ENCODE measurements at places on chromosomes 12 and 14.
A peak's percentile ranks its signal among the peaks of the same experiment; 100 is the strongest.

GRCh38 chr12:109444259-109444658 is 32.8 kb downstream of the KCTD10 start:
- DNase-seq: no peak

DNA sequence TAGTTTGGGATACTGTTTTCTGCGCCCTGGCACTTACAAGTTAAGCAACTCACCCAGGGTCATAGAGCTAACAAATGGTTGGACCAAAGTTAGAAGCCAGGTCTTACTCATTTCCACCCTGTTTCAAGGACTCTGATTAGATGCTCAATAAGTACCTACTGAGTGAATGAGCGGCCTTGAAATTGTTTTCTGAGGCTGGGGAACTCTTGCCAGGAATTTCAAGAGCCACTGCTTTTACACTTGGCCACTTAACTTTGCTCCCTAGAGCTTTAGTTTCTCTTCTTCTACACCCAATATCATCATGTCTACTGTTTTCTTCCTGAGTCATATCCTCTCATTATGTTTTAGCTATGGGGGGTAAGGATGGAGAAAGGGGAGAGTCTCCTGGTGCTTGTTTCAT is 431.6 kb downstream of the ZFP36L1 start:
- peak; percentile 43 for DNase-seq

DNA sequence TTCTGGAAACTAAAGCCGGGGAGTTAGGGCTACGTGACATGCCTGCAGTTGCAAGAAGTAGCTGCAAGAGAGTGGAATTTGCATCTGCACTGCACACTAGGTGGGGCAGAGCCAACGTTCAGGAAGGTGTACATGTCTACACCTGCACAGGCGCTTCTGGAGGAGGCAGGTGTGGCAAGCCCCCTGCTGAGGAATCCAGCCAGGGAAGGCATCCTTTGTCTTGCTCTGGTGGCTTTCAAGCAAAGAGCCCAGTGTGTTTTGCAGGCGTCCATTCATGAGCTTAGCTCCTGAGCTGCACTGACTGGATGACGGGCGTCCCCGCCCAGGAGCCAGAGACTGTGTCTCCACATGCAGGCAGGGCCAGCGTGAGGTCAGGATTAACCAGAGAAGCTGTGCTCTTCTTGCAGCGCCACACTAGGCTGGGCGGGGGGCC is 116.3 kb downstream of the ZFP36L1 start:
- DNase-seq: no peak

DNA sequence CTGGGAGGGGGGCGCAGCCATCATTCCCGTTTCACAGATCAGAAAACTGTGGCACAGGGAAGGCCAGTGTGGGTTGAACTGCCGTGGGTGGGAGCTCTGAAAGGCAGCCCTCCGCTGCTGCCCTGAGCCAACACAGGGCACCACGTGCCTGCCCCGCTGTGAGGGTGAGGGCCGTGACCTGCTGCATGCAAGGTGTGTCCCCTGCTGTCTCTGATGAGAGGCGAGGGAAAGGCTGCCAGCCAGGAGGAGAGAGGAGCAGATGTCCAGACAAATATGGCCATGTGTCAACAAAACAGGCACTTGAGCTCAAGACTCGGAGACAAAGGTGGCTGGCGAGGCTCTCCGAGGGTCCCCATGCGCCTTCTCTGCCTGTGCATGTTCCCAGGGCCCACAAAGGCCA is 108.8 kb downstream of the RBM19 start:
- DNase-seq: no peak

DNA sequence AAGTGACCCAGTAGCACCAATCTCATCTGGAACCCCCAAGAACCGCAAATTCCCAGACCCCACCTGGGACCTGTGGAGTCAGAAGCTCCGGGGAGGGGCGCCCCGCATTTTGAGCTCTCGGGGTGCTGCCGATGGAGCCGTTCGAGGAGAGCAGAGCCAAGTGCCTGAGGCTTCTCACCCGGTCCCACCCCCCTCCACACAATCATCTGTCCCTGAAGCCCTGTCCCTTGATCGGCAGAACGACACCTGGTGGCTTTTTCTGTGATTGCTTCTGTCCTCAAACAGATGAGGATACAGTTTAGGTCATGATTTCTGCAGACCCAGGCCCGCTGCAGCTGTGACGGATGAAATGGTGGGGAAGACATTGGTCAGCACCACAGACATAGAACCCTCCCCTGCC is 74.7 kb downstream of the NOC4L start:
- DNase-seq: no peak

DNA sequence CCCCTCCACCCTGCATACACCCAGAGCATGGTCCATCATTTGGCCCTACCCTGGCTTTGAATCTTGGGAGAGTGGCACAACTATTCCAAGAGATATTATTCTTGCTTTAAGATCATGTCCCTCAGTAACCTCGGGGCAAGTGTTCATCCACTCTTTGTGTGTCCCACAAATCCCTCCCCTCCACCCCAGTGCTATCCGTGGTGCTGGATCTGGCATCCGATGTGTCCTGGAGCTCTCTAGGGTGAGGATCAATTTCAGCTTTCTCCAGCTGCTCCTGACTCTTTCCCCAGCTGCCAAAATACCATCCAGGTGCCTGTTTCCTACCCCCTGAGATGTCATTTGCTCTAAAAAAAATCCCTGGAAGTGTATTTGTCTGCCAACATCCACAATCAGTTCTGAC is 64.8 kb upstream of the CMKLR1 start:
- DNase-seq: no peak

DNA sequence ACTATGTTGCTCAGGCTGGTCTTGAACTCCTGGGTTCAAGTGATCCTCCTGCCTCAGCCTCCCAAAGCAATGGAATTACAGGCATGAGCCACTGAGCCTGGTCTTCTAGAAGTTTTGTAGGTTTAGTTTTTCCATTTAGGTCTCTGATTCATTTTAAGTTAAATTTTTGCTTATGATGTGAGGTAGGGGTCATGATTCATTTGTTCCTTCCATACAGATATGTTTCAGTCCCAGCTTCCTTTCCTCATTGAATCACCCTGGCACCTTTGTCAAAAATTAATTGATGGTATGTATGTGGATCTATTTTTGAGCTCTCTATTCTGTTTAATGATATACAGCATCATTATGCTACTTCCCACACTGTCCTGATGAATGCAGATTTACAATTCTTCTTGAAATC is 25.6 kb upstream of the CABP1 start:
- DNase-seq: no peak

- no peak for DNase-seq
Measured at GRCh38 chr12:3671330-3672112, 81.4 kb downstream of the CRACR2A start.
